ENCODE measurements at places on chromosomes 2 and 18.

- no peak for DNase-seq
Observed at GRCh38 chr2:36582538-36582937, 15.4 kb downstream of the FEZ2 start.

DNA sequence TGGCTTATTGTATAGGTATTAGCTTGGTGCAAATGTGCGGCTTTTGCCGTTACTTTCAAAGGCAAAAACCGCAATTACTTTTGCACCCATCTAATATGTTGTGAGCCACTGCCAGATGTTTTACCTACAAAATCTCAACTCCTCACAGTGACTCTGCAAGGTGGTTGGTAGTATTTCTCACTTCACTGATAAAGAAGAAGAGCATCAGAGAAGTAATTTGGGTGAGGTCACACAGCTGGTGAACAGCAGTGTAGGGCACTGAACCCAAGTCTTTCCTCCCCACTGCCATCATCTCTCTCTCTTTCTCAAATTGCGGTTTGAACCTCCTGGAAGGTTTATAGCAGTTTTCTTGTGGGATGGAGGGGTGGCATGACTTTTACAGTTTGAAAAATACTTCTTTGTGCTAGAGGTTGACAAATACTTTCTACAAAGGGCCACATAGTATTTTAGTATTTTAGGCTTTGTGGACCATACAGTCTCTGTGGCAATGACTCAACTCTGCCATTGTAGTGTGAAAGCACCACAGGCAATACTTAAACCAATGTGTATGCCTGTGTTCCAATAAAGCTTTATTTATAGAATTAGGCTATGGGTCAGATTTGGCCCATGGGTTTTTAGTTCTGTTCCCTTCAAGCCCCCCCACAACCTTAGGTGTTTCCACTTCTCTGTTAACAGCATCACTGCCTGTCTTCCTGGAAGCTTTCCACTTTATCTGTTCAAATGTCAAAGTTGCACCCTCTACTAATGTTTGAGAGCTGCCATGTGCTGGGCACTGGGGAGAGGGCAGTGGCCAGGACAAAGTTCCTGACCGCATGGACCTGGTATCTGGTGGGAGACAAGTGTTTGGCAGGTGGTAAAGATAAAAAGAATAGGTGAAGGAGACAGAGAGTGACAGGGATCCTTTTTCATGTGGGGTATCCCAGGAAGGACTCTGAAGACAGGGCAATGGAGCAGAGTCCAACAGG is 30.1 kb downstream of the FHOD3 start:
- DNase-seq: no peak

DNA sequence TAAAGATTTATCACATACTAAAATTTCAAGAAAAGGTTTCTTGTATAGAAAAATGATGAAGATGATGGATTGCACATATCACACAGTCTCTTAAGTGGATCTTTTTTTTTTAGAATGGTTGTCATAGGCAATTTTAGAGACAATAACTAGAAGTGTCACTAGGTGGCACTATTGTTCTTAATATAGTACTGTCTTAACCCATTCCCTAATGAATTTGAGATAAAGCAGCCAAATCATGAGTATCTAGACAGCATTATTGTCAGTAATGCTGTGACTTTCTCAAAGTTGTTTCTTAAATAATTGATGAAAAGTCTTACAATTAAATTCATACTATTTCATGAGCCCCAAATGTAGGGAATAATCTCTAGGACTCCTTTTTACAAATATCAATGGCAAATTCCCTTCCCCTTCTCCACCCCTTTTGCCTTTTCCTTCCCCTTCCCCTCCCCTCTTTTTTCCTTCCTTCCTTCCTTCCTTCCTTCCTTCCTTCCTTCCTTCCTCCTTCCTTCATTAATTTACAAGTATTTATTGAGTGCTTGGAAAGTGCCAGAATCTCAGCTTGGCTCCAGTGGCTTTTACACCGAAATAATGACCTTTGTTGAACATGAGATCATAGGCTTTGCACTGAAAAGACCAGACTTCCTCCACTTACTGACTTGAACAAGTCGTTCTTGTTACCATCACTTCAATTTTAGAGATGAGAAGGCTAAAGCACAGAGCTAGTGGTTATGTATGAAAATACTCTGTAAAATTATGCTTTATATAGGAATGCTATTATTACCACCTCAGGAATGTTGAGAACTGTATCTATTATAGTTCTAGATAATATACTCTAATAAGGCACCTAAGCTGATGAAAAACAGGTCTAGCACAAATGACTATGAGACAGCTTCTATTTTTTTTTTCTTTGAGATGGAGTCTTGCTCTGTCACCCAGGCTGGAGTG is 19.8 kb downstream of the MYL12B start:
- peak; percentile 81 for DNase-seq

DNA sequence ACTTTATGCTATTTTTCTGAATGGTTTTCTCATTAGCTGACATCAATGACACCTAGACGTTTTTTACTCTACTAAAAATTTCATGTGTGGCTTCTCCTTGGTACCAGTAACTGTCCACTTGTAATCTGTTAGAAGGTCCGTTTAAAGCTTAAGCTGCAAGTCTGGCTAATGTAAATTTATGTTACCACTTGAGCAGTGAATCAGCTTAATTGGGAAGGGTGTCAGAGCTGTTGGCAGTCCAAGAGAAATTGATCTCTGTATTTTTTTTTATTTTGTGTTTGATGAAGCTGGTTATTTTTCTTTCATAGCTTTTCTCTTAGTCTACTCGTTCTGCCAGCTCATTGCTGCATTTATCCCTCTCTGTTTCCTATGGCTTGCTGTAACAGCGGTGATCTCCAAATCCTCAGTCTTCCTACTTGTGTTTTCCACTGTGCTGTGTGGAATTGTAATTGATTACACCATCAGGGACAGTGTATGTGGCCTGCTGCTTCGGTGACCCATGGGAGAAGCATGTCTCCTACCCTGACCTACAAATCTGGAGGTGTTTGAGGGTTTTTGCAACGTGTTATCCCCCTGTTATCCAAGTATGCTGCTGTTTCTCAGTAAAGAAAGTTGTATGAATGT is 724.2 kb upstream of the REG3G start:
- no peak for DNase-seq

DNA sequence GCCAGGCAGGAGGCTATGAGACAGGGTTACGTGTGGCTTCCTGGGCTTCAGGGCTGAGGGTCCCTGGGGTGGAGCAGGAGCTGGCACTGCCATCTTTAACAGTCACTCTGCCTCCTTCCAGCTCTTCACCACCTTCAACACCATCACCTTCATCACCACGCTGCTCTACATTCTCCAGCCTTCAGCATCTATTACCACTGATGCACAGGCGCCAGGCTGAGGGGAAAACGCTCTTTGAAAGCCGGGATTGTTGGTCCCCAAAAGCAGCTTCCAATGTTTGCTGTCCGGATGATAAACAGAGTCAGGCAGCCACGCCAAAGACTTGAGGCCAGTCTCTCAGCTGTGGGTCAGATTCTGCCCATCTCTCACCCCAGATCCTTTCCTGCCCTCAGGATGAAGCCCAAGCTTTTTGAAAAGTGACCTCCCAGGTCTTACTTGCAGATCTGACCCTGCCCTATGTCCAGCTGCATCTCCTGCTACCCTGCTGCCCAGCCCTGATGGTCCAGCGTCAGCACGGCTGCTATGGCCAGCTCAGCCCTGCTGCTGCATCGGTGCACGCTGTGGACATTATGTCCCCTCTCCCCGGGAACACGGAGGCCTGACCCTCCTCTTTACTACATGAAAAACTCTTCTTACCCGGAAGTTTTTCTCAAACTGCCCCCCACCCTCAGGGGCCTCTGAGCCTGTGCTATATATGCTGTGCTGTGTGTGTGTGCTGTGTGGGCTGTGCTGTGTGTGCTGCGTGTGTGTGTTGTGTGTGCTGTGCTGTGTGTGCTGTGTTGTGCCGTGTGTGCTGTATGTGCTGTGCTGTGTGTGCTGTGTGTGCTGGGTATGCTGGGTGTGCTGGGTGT is 31.2 kb upstream of the MAL start:
- no peak for DNase-seq

GRCh38 chr2:112480530-112481049 is 1.4 kb upstream of the TTL start:
- DNase-seq: no peak

DNA sequence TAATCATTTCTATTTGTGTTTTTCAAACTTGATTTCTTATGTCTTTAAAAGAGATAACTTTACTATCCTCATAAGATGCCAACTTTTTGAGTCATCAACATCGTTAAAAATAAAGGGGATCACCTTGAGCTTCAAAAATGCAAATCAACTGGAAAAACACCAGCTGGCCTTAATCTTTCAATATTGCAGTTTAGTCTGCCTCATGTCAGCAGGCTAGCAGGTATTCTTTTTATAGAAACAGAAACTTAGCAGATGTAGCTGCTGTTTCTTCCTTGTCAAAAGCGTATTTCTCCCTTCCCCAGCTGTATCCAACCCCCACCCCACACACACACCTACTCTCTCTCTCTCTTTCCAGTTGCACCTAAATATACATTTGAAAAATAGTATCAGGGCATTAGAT is 154.1 kb upstream of the ZNF804A start:
- DNase-seq: no peak

- no peak for DNase-seq
Observed at GRCh38 chr2:169080250-169081069, 11.1 kb downstream of the DHRS9 start.

DNA sequence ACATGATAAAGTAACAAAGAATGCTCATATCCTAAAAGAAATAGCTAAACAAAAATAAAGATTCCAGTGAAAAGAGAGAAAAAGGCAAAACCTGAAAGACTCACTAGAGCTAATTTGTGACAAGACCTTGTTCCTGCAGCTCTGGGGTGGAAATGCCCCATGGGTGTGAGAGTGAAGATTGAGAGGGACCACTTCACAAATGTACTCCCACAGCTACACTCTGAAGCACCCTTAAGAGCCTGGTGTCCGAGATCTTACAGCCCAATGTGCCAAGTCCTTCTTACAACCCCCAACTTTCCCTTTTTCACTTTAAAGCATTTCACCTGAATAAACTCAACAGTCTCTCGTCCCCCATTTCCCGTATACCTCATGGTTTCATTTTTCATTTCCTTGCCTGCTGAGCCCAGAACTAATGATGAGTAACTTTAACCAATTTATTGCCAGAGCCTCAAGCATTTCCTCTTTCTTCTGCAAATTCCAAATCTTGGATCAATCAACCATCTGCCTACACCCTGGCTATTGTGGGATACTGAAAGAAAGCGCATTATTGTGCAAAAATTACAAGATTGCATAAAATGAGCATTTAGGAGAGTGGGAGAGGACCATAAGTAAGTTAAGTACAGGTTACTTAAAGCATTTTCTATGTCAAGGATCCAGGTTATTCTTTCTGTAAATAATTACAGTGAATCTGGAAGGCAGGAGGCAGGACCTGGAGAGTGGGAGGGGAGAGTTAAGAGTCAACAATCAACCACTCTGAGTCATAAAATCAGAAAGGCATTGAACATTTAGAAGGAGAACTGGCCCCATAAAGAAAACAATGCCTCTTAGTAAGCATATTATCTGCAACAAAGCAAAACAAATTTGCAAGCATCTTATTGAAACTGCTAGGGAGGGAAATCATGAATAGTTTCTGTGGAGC is 804.4 kb upstream of the CELF4 start:
- DNase-seq: no peak

GRCh38 chr2:126449677-126450076 is 206.3 kb upstream of the GYPC start:
- no peak for DNase-seq

- no peak for DNase-seq
Observed at GRCh38 chr2:177816766-177817165, 255.8 kb downstream of the PDE11A start.

DNA sequence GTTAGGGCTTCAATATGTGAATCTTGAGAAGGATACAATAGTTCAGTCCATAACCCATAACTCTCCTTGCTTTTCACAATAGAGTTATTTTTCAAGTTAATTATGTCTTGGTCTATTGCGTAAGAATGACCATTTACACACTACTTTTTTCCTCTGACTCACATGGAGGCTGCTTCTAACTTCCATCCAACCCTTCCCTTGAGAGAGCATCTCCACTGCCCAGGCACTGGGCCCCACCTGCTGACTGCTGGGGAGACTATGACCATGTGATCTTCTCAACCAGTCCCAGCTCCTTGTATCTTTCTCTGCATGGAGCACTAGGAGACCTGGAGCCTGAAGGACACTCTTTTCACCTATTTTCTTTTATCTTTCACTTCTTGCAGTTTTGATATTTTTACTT is 251.5 kb downstream of the GPD2 start:
- DNase-seq: no peak

- no peak for DNase-seq
Observed at GRCh38 chr2:29509397-29509796, 394.2 kb downstream of the CLIP4 start.

DNA sequence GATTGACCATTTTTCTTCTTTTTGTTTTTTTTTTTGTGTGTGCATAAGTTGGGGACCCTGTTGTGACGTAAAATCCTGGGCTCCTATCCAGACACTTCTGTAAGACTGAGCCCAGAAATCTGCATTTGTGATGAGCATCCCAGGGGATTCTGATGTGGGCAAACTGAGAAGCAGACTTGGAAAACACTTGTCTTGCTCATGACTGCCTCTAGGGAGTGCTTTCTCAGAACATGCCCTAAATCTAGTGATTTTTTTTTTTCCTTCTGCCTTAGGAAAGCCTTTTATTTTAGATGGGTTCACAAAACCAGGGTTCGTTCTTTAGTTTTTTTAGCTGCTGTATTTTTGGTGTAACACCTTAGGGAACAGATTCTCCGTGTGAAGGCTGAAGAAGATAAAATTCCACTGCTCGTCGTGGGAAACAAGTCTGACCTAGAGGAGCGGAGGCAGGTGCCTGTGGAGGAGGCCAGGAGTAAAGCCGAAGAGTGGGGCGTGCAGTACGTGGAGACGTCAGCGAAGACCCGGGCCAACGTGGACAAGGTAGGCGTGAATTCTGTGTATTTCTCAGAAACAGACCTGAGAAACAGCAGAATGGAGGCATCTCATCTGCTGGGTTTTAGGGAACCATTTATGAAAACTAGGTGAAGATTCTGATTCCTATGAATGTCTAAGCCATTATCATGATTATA is 36.7 kb downstream of the RALB start:
- DNase-seq: no peak

GRCh38 chr2:198004173-198004572 is 199.8 kb downstream of the PLCL1 start:
- DNase-seq: peak; percentile 2

DNA sequence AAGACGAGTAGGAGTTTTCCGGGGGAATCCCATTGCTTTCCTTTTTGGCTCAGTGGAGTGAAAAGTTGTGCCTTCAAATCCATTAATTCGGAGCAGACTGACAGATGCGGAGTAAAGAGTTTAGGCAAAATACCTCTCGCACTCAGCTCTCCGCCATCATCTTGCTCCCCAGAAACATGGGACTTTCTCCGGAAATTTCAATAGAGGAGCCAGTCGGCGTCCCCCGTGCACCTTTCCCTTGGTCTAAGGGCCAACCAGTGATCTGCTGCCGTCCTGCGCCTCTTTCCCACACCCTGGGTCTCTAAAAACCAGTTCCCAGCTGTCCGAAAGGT is 318 bp downstream of the TYW5 start:
- DNase-seq: no peak

All from fibroblast of skin of scalp (primary cell).